ENCODE measurements at places on chromosomes 1 and 21. TPM values are rescaled to one million over a fixed set of nuclear protein-coding genes. Genes with fewer than 3 reads are reported as not detected.

XCL2 gene
- total RNA-seq = not detected

MPL gene
- 0.22 TPM for total RNA-seq

CA14 gene
- total RNA-seq = not detected

IL20 gene
- not detected for total RNA-seq

RNF186 gene
- total RNA-seq = not detected

KRTAP7-1 gene
- not detected for total RNA-seq

TNFAIP8L2 gene
- total RNA-seq = not detected

DNAI4 gene
- 1.3 TPM for total RNA-seq

IGSF9 gene
- 0.25 TPM for total RNA-seq

CRYBG2 gene
- 1.5 TPM for total RNA-seq

SPATA21 gene
- total RNA-seq = 0.06 TPM

TNFSF18 gene
- not detected for total RNA-seq

NBPF6 gene
- not detected for total RNA-seq

FABP3 gene
- total RNA-seq = not detected

FAM78B gene
- total RNA-seq = 0.24 TPM

GJA9 gene
- not detected for total RNA-seq

C1orf185 gene
- total RNA-seq = not detected

Measured in A549 treated with Hydrocortisone at 1 μM for 4 hours (cell line).